NCI-H1930 (cell line): ENCODE measurements at places on chromosomes 5 and 9.

- no peak for DNase-seq
Observed at GRCh38 chr9:105127863-105128220, 116.6 kb upstream of the SLC44A1 start.

DNA sequence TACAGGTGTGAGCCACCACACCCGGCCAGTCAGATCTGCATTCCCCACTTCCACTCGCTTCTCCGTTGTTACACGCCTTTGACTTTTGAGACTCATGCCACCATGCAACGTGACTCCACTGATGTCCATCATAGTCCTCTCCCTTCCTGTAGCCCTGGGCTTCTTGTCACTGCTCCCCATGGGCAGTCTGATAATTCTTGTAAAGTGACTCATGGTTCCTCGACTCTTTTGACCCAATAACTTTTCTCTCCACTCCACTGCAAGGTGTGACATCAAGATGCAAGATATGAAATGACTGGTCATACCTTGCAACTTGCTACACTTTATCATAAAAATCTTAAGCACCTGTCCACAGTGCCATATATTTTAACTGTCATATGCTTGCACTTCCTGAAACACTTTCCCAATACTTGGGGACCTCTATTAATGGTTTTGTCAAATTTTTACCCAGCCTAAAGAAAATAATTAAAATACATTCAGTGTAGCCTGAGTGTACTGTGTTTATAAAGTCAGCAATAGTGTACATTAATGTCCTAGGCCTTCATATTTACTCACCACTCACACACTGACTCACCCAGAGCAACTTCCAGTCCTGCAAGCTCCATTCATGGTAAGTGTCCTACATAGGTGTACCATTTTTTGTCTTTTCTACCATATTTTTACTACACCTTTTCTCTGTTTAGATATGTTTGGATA lies 18.6 kb upstream of the ANKRD18A start:
- DNase-seq, result no peak

DNA sequence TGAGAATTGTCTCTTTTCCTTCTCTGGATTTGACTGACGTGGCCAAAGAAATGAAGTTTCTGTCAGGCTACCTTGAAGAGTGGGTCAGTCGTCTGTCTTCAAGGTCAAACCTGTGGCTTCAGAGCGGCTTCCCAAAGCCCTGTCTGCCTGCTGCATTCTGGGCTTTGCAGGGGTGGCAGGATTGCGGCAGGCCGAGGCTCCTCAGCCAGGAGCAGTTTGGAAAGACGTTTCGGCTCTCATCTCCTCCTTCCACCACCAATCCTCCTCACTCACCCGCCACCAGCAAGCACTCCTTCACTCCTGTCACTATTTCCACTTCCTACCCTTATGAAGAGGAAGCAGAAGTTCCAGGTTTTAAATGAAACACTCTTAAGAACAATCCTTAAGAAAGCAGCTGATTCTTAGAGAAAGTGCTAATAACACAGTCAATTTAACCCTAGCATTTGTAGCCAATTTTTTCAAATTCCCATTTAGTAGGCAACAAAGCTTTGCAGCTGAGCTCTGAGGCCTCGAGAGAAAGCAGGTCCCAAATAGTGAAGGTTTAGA lies 351.7 kb downstream of the ZNF608 start:
- DNase-seq, result no peak

DNA sequence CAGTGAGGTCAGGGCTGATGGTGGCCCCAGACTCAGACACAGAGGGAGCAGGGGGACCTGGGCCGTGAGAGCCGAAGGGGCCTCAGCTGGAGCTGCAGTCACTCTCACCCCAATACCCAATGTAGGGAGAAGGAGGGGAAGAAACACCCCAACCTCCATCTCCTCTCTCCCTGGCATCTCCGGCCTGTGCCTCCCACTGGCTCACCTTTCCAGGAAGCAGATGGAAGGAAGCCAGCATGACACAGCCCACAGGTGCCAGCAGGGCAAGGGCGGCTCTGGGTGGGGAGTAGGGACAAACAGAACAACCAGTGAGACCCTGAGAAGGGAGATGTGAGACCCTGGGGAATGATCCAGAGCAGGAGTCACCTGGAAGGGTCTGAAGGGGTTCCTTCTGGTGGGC lies 3.0 kb upstream of the CRB2 start:
- DNase-seq, result no peak

GRCh38 chr9:101716629-101717028 lies 21.8 kb downstream of the GRIN3A start:
- no peak for DNase-seq

GRCh38 chr5:138807182-138807581 lies 54.0 kb downstream of the CTNNA1 start:
- DNase-seq, result no peak
